ENCODE measurements at places on chromosomes 5 and 9.

DNA sequence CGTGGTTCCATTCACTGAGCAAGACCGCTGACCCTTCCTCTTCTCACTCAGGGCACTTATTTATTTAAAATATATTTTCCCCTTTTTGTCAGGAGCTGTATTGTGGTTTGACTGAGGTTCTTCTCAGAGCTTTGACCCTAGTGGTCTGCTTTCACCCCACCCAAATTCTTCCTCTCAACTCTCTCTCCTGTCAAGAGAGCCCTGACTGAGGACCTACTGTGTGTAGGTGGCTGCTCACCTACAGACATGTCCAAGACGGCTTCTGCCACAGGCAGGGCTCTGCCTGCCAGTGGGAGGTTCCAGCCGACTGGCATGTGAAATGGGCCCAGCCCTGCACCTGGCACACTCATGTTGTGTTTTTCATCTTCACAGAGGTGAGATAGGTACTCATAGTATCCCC lies 5.2 kb downstream of the DCANP1 start:
- no peak overlapping the region for H3K4me3 ChIP-seq
- no peaks in the 10 kb centered on the region for H3K36me3 ChIP-seq
- no peak for DNase-seq
- H3K4me1 ChIP-seq: no peaks in the 10 kb centered on the region

DNA sequence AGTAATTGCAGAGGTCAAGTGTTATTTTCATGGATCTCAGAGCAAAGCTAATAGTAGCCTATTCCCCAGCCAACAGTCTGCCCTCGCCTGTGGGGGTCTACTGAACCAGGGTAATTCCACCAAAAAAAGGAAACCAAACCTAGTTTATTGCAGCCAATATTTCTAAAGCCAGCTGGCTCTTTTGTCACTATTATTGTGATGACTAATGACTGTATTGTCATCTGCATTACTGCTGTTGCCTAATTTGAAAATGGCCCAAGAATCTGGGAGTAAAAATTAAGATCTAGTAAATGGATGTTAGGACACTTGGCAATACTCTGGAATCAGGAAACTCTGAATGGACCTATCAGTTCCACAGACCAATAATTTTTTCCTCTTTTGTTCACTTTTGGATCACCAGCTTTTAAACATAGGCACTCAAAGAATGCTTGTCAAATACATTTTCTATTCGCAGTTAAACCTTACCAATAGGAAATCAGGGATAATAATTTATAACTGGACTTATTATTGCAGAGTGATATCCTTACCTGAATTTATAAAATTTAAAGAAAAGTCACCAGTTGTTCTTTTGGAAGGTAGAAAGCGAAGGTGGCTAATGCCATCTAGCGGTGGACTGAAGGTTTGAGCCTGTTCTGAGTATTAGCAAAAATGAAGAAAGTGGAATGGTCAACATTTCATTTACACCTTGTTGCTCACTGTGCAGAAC lies 69.2 kb downstream of the SYK start:
- no peaks in the 10 kb centered on the region for H3K27me3 ChIP-seq
- no peaks in the 10 kb centered on the region for H3K36me3 ChIP-seq

GRCh38 chr5:82396871-82397514 lies 118.8 kb upstream of the RPS23 start:
- H3K27me3 ChIP-seq: no peaks in the 10 kb centered on the region
- no peak overlapping the region for H3K4me3 ChIP-seq
- no peak for DNase-seq
- no peaks in the 10 kb centered on the region for H3K4me1 ChIP-seq
- H3K27ac ChIP-seq: no peak overlapping the region

GRCh38 chr5:131482617-131483016 lies 152.4 kb downstream of the RAPGEF6 start:
- no peaks in the 10 kb centered on the region for H3K27me3 ChIP-seq
- H3K4me3 ChIP-seq: no peak overlapping the region
- H3K27ac ChIP-seq: no peak overlapping the region
- peaks cover 9% of the 10 kb centered on the region for H3K4me1 ChIP-seq
- H3K36me3 ChIP-seq: peaks cover 70% of the 10 kb centered on the region

GRCh38 chr9:19050637-19051591 lies 1.7 kb downstream of the RRAGA start:
- DNase-seq: no peak
- no peaks in the 10 kb centered on the region for H3K36me3 ChIP-seq
- H3K27me3 ChIP-seq: no peaks in the 10 kb centered on the region
- H3K4me3 ChIP-seq: peak overlapping the region; percentile 94

DNA sequence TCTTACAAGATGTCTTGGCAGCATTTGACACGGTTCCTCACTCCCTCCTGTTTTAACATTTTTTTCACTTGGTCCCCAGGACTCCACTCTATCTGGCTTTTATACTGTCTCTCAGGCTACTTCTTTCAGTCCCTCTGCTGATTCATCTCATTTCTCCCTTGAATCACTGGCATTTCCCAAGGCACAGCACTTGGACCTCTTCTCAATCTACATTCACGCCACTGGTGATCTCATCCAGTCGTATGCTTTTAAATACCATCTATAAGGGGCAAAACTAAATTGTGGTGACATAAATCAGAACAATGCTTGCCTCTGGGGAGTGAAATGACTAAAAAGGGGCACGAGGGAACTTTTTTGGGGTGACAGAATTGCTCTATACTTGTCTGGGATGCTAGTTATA lies 47.1 kb downstream of the MAPKAP1 start:
- DNase-seq: no peak
- no peak overlapping the region for H3K4me3 ChIP-seq
- H3K4me1 ChIP-seq: peaks cover 4% of the 10 kb centered on the region
- no peak overlapping the region for H3K27ac ChIP-seq
- peaks cover 13% of the 10 kb centered on the region for H3K36me3 ChIP-seq
- H3K27me3 ChIP-seq: no peaks in the 10 kb centered on the region

GRCh38 chr9:85723215-85723614 lies 18.5 kb downstream of the AGTPBP1 start:
- peaks cover 16% of the 10 kb centered on the region for H3K4me1 ChIP-seq
- H3K4me3 ChIP-seq: no peak overlapping the region
- H3K27me3 ChIP-seq: no peaks in the 10 kb centered on the region
- DNase-seq: peak; percentile 65
- H3K36me3 ChIP-seq: peaks cover 5% of the 10 kb centered on the region
- peak overlapping the region; percentile 45 for H3K27ac ChIP-seq

DNA sequence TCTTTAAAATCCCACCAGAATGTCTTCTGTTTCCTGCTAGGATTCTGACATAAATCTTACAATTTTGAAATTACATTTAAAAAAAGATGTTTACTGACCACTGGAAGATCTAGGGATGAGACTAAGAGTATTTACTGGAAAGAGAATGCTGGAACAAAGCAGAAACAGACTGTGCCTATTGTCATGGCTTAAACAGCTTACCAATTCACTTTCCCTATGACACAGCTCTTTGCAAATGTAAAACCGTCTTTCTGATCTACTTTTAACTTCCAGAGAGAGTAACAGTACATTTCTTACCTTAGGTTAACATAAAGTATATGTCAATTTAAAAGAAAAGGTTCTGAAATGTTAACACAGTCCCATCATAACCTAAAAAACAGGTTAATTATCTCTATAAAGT lies 10.7 kb downstream of the GIN1 start:
- H3K36me3 ChIP-seq: peaks cover 17% of the 10 kb centered on the region
- H3K4me3 ChIP-seq: no peak overlapping the region
- no peak for DNase-seq
- H3K27me3 ChIP-seq: no peaks in the 10 kb centered on the region

DNA sequence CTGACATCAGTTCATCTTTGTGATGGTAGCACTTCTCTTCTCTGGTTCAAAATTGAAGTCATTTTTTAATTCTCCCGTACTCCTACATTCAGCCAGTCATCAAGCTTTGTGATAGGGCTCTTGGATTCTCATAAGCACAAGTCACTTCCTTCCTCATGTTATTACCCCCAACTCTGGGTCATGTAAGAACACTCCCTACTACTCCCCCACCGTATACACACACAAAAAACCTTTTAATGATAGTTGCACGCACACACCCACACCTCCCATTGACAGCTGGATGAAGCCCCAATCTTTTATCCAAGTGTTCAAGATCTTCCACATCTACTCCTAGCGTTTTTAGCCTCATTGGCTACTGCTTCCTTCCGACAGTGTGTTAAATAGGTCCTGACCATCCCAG lies 16.8 kb downstream of the KDM3B start:
- no peaks in the 10 kb centered on the region for H3K27me3 ChIP-seq
- no peak for DNase-seq
- peaks cover 16% of the 10 kb centered on the region for H3K36me3 ChIP-seq
- no peak overlapping the region for H3K27ac ChIP-seq
- no peak overlapping the region for H3K4me3 ChIP-seq

- no peaks in the 10 kb centered on the region for H3K4me1 ChIP-seq
- no peak overlapping the region for H3K4me3 ChIP-seq
- no peaks in the 10 kb centered on the region for H3K27me3 ChIP-seq
- no peak for DNase-seq
- H3K27ac ChIP-seq: no peak overlapping the region
Observed at GRCh38 chr5:91090995-91091394, 292.1 kb downstream of the ARRDC3 start.

GRCh38 chr5:149799119-149799623 lies 69.1 kb downstream of the PPARGC1B start:
- DNase-seq: no peak
- no peaks in the 10 kb centered on the region for H3K4me1 ChIP-seq
- H3K27me3 ChIP-seq: no peaks in the 10 kb centered on the region
- no peak overlapping the region for H3K27ac ChIP-seq

DNA sequence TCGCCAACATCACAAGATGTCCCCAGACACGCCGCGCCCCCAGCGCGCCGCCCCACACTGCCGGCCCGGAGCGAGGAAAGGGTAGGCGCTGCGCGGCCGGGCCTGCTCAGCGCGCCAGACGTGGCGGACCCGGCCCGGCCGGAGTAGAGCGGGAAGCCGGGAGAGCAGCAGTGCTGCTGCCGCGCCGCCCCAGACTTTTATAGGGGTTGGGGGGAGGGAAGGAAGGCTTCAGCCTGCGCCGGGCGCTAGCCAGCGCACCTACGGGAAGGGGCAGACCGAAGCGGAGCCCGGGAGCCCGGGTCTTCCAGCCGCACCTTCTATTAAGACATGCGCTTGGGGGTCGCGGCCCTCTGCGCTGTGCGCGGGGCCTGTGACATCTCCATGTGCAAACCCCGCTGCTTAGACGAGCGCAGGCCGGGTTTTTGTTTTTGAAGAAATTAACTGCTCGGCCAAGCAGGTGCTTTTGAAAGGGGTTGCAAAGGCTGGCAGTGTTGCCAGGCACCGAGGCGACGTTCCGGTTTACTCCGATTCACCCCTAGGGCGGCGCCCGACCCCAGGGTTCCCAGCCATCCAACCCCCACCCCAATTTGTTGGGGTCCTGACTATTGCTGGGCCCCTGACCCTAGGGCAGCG lies 353 bp upstream of the PAX5 start:
- peaks cover 100% of the 10 kb centered on the region for H3K27me3 ChIP-seq
- DNase-seq: peak; percentile 19
- no peak overlapping the region for H3K27ac ChIP-seq
- H3K4me1 ChIP-seq: peaks cover 61% of the 10 kb centered on the region
- H3K36me3 ChIP-seq: no peaks in the 10 kb centered on the region
- H3K4me3 ChIP-seq: peak overlapping the region; percentile 26

- DNase-seq: no peak
- no peak overlapping the region for H3K4me3 ChIP-seq
- H3K27ac ChIP-seq: no peak overlapping the region
Observed at GRCh38 chr5:179406031-179406961, 61.0 kb upstream of the ADAMTS2 start.

DNA sequence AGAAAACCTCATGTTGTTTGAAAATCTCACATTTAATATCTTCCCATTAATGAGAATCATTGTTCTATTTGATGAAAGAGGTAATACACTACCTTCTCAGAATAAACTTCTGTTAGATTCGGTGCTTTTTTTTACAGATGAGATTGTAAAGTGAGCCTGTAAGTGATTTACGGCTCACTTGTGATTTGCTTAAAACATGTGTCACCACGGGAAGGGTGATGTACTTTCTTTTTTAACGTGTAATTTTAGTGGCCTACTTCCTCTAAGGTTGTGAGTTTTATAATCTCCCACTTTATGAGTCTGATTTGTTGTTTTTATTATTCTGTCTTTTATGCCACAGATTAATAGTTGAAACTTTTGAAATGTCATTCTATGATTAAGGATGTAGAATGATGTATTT lies 15.9 kb downstream of the ANXA1 start:
- no peak for DNase-seq
- H3K4me1 ChIP-seq: peaks cover 4% of the 10 kb centered on the region
- H3K27me3 ChIP-seq: no peaks in the 10 kb centered on the region
- H3K4me3 ChIP-seq: no peak overlapping the region

GRCh38 chr9:86978413-86978812 lies 31.1 kb upstream of the GAS1 start:
- H3K4me3 ChIP-seq: no peak overlapping the region
- H3K4me1 ChIP-seq: no peaks in the 10 kb centered on the region

GRCh38 chr5:154380263-154380662 lies 65.5 kb upstream of the SAP30L start:
- H3K4me3 ChIP-seq: no peak overlapping the region
- no peak overlapping the region for H3K27ac ChIP-seq
- DNase-seq: no peak
- H3K27me3 ChIP-seq: no peaks in the 10 kb centered on the region
- H3K4me1 ChIP-seq: peaks cover 5% of the 10 kb centered on the region

DNA sequence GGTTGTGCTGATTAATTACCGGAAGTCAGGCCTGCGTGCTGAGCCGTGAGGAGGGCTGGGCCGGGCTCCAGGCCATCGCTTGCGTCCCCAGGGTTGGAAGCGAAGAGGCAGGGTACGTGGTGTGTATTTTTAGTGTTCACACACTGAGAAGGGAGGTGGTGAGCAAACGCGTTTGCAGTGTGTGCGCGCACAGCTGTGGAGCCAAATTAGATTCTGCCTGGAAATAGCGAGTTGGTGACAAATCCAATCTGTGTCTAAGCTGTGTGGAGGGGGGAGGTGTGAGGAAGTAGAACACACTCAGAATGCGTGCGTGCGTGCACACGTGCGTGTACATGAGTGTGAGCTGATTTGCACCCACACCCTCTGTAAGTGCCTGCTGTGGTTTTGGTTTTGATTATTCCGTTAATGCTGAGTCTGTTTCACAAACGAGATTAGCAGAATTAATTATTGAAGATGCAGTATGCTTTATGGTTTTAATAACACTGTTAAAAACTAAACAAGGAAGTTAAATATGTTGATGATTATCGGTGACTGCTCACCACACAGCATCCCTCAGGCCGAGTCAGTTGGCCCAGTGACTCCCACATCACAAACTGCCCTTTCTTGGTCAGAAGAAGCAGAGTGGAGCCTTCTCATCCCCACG lies 111.8 kb upstream of the FCN2 start:
- H3K4me1 ChIP-seq: no peaks in the 10 kb centered on the region
- H3K4me3 ChIP-seq: no peak overlapping the region
- peaks cover 5% of the 10 kb centered on the region for H3K27me3 ChIP-seq
- DNase-seq: no peak
- H3K36me3 ChIP-seq: no peaks in the 10 kb centered on the region

DNA sequence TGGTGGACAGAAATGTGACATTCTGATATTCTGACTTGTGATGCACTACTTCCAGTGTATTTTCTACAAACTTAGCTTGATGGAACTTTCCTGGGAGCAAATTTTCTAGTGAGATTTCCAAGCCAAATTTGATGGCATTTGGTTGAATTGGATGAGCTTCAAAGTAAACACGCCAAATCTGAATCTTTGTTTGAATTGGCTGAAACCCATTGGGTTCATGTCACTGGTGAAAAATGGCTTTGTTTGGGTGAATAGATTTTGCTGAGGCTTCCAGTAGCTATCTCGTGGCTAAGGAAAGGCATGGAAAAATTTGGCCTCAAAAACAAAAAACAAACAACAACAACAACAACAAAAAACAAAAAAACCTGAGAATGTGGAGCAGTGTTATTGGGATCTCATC lies 271.1 kb upstream of the RPS23 start:
- no peaks in the 10 kb centered on the region for H3K36me3 ChIP-seq
- DNase-seq: no peak
- H3K27ac ChIP-seq: no peak overlapping the region
- no peaks in the 10 kb centered on the region for H3K4me1 ChIP-seq
- no peak overlapping the region for H3K4me3 ChIP-seq

Data from CD4-positive, alpha-beta T cell (primary cell).